ENCODE measurements at places on chromosomes 5 and 9.

GRCh38 chr5:133582971-133583370 lies 29.4 kb downstream of the FSTL4 start:
- H3K4me1 ChIP-seq, result no peaks in the 10 kb centered on the region
- no peak overlapping the region for H3K4me3 ChIP-seq
- H3K27me3 ChIP-seq, result no peaks in the 10 kb centered on the region
- H3K27ac ChIP-seq, result no peak overlapping the region

DNA sequence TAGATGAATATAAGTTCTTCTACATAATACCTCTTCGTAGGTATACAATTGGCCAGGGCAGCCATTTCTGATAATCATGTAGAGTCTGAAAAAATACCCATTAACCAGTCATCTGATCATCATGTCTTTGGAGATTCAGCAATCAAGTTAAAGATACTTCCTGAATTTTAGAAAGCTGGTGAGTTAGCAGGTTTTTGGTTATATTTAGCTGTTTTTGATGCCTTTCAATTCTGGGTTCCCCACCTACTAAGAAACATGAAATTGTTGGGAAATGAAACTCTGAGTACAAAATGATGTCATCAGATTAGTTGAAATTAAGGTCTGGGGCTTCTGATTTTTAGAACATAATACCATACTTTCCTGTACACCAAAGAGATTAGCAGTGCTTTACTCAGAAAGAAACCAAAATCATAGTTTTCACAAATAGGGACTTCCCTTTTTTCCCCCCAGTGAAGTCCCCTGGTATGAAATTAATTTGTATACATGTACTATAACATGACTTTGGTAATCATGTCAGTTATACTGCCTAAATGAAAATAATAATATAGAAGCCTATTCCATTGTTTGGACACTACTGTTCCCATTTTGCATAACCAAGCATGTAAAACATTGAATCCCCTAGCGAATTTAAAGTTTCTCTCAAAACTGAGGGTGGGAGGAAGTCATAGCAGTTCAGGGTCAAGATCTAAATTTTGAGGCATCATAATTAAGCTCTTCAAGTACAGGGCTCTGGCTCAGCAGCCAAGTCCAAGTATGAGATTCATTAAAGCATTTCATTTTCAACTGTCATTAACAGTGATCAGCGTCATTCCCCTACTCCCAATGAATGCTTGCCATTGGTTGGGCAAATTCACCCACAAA lies 17.9 kb downstream of the PRLR start:
- no peak overlapping the region for H3K27ac ChIP-seq
- H3K4me1 ChIP-seq, result peaks cover 34% of the 10 kb centered on the region
- DNase-seq, result no peak
- no peak overlapping the region for H3K4me3 ChIP-seq
- H3K36me3 ChIP-seq, result no peaks in the 10 kb centered on the region

GRCh38 chr9:25964239-25964638 lies 286.0 kb upstream of the TUSC1 start:
- no peaks in the 10 kb centered on the region for H3K4me1 ChIP-seq
- peak; percentile 37 for DNase-seq
- H3K27me3 ChIP-seq, result no peaks in the 10 kb centered on the region
- no peak overlapping the region for H3K27ac ChIP-seq

- no peak for DNase-seq
- H3K27me3 ChIP-seq, result no peaks in the 10 kb centered on the region
- no peak overlapping the region for H3K27ac ChIP-seq
- no peak overlapping the region for H3K4me3 ChIP-seq
- H3K36me3 ChIP-seq, result no peaks in the 10 kb centered on the region
Measured at GRCh38 chr9:105275938-105276337, 31.5 kb downstream of the SLC44A1 start.

DNA sequence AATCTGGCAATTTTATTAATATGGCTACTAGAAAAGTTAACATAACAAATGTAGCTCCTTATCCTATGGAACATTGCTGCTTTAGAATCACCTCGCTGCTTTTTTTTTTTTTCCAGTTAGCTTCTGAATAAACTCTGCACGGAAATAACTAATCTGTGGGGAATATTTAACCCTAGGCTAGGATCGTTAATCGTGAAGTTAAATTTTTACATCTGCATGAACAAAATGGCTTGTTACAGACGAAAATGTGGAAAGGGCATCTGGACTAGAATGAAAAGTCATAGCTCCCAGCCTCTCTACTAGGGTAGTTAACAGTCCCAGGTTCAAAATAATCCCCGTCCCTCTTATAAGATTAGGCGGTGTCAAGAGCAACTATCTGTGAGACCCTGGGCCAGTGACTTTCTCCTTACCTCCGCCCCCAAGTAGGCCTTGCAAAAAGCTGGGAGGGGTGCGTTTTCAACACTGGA lies 470 bp upstream of the SLC22A5 start:
- H3K27ac ChIP-seq, result no peak overlapping the region
- H3K36me3 ChIP-seq, result no peaks in the 10 kb centered on the region
- peaks cover 23% of the 10 kb centered on the region for H3K4me1 ChIP-seq
- peak overlapping the region; percentile 73 for H3K4me3 ChIP-seq

DNA sequence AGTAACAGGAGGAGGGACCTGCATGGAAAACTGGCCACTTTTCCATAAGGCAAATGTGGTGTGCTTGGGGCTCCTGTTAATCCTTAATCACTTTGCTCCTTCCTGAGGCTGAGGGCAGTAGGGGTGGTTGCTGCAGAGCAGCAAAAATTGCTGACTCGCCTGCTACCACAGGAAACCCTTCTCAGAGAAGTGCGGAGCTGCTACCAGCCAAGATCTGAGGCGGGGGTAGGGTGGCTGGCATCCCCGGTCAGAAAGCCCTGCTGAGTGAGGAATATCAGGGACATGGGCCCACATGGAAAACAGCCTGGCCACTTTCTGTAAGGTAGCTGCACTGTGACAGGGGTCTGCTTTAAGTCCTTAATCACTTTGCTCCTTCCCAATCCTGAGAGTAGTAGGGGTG lies 192.4 kb upstream of the GHR start:
- DNase-seq, result no peak
- no peaks in the 10 kb centered on the region for H3K36me3 ChIP-seq
- no peaks in the 10 kb centered on the region for H3K27me3 ChIP-seq
- H3K4me3 ChIP-seq, result no peak overlapping the region
- no peaks in the 10 kb centered on the region for H3K4me1 ChIP-seq

GRCh38 chr5:178526773-178527457 lies 63.3 kb downstream of the COL23A1 start:
- H3K27ac ChIP-seq, result no peak overlapping the region
- H3K4me1 ChIP-seq, result no peaks in the 10 kb centered on the region
- H3K27me3 ChIP-seq, result no peaks in the 10 kb centered on the region

DNA sequence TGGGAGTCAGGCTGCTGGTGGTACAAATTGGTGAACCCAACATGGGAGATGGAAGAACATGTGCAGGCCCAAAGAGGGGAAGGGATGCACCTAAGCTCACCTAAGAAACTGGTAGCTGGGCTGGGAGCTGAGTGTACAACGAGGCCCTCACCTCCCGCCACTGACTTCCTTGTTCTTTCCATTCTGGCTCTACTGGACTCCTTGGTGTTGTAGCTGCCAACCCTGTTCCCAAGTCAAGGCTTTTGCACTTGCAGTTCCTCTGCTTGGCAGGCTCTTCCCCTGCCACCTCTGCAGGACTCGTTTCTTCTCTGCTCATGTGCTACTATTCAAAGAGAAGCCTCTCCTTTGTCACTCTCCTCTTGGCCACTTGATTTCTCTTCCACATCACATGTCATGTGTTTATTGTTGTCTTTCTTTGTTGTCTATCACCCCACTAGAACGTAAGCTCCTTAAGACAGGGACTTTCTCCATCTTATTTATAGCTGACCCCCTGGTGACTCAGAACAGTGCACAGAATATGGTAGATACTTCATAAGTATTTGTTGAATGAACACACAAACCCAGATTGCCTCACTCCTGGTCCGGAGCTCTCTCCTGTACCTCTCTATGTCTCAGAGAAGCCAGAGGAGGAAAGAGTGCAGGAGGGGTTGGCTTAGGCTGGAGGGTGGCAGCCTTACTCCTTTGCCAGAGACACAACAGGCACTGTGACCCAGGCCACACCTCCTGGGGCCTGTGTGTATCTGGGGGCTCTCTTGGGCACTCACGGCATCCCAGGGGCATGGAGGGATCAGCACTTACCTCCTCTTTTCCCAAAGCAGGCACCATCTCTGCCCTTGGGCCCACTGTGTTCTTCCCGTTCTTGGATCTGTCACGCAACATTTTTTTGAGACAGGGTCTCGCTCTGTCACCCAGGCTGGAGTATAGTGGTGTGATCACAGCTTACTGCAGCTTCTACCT lies 5.2 kb upstream of the SPINK4 start:
- no peaks in the 10 kb centered on the region for H3K27me3 ChIP-seq
- no peaks in the 10 kb centered on the region for H3K36me3 ChIP-seq
- H3K4me3 ChIP-seq, result no peak overlapping the region
- no peak overlapping the region for H3K27ac ChIP-seq
- H3K4me1 ChIP-seq, result peaks cover 7% of the 10 kb centered on the region
- DNase-seq, result no peak

DNA sequence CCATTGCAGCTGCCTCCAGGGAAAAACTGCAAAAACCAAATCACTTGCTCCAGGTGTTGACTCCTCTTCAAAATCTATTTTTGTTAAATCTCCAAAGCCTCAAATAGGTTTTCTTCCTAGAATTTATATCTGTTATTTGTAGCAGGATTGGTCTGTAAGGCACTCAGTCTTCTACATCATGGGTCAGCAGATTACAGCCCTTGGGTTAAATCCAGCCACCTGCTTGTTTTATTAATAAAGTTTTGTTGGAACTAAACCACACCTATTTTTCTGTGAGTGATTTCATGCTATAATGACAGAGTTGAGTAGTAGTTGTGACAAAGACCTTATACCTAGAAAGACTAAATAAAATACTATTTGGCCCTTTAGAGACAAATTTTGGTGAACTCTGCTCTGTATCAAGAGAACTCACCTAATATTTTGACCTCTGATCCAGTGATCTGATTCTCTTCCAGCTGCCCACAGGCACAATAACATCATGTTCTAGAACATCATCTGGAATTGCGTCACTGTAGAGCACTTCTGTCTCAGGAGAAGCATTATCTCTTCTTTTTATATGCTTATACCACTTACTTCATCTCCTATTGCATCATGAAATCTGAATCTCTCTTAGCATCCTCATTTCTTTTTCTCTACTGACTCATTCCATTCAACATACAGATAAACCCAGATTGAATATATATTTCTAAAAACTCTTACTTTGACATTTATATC lies 130.1 kb downstream of the RPS23 start:
- no peaks in the 10 kb centered on the region for H3K36me3 ChIP-seq
- DNase-seq, result no peak
- H3K27me3 ChIP-seq, result no peaks in the 10 kb centered on the region
- H3K4me1 ChIP-seq, result no peaks in the 10 kb centered on the region
- no peak overlapping the region for H3K27ac ChIP-seq

DNA sequence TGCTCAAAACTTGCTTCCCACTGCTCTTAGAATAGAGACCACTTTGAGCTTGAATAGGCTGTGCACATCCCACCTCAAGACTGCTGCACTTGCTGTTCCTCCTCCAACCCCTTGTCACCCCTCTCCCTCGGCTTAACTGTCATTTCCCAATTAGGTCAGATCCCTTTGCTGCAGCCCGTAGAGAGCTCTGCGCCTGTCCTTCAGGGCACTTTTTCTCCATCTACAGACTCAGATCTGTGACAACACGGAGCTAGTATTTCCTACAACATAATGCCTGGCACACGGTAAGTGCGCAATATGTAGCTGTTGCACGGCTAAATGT lies 485 bp upstream of the HABP4 start:
- H3K4me1 ChIP-seq, result peaks cover 10% of the 10 kb centered on the region
- H3K4me3 ChIP-seq, result no peak overlapping the region
- H3K27me3 ChIP-seq, result no peaks in the 10 kb centered on the region
- no peaks in the 10 kb centered on the region for H3K36me3 ChIP-seq

DNA sequence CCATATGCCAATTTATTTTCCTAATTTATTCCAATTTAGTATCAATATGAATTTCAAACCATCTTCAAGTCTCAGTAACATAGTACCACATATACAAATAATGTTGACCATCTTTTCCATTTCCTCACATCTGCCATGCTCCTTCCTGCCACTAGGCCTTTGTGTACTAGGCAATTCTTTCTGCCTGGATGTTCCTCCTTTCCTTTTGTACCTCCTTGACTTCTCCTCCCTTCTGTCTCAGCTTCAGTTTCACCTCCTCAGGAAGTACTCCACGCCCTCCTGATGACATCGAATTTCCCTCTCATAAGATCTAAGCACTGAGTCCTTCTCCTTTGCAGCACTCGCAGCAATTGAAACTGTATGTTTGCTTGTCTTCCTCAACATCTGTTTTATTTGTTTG lies 53.9 kb downstream of the MEF2C start:
- H3K36me3 ChIP-seq, result no peaks in the 10 kb centered on the region
- no peak for DNase-seq
- H3K4me3 ChIP-seq, result no peak overlapping the region
- no peaks in the 10 kb centered on the region for H3K27me3 ChIP-seq

DNA sequence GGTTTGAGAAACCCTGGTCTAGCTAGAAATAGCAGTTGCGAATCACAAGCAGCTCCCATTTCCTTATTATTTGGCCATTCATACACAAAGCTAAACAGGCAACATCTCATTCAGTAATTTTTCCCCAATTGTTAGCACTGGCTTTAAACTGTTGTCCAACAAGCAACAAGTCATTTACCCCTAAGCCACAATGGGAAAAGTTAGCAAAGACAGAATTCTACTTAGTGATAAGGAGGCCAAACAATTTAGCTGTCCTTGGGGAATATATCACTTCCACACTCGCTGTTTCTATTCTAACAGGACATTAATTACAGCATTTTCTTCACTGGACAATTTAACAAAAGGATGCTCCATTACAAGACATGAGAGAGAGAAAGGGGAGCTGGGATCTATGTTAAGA lies 2.8 kb downstream of the MYO10 start:
- H3K27ac ChIP-seq, result no peak overlapping the region
- H3K4me1 ChIP-seq, result peaks cover 9% of the 10 kb centered on the region
- peaks cover 31% of the 10 kb centered on the region for H3K27me3 ChIP-seq
- DNase-seq, result no peak
- H3K36me3 ChIP-seq, result no peaks in the 10 kb centered on the region

DNA sequence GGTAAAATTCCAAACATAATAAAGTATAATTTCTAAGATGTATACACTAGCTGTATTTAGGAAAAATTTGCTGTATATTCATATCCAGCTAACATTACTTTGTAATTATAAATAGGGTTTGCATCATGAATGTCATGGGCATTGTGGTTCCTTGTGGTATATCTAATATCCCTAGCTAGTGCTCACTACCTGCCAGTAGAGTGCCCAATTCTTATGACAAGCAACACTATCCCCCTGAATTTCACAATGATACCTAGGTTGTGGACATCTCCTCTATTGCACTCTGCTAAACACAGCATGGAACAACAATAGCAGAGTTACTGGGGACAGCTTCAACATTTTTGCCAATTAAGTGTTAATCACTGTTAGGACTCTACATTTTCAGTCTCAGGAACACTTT lies 1656.5 kb downstream of the EFNA5 start:
- no peak overlapping the region for H3K4me3 ChIP-seq

Measured in adrenal gland (tissue), 19 donors.